Ascending aorta (tissue), 2 donors: ENCODE measurements at places on chromosomes 2 and 18.

- H3K27ac ChIP-seq = no peak overlapping the region
- DNase-seq = no peak
- H3K4me3 ChIP-seq = no peak overlapping the region
- no peaks in the 10 kb centered on the region for H3K27me3 ChIP-seq
These were observed 116.0 kb downstream of the CDC42EP3 start for GRCh38 chr2:37555457-37555856.

DNA sequence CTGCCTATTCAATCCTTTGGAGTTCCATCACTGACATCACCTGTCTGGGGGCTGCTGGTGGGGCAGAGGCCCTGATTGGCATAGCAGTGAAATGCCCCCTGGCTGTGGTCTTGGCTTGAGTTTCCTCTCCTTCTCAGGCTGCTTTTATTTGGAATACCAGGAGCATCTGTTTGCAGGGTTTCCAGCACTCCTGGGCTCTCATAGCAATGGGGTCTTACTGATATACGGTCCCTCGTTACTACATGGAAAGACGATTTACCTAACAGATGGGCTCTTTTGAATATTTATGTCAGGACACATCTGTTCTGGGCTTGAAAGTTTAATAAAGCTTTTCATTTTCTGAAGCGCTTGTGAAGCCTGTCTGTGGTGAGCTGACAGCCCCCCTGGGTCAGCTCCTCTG, 230.3 kb downstream of the SLC4A3 start:
- no peaks in the 10 kb centered on the region for H3K27me3 ChIP-seq
- H3K36me3 ChIP-seq = no peaks in the 10 kb centered on the region
- no peaks in the 10 kb centered on the region for H3K4me1 ChIP-seq

DNA sequence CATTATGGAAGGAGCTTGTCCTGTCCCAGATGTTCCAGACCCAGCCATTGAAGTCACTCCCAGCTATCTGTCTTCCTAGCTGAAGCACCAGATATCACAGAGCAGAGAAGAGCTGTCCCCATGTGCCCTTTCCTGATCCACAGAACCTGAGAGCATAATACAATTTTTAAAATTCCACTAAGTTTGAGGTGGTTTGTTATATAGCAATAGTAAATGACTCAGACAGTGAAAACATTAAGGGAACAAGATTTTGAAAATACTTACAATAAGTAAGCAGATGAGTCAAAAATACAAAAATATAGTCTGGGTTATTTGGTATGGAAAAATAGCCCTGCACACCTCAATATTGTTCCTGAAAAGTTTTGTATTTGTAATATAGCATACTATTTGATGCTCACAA, 85.8 kb upstream of the GLS start:
- H3K4me3 ChIP-seq = no peak overlapping the region
- DNase-seq = no peak
- H3K27me3 ChIP-seq = no peaks in the 10 kb centered on the region
- H3K27ac ChIP-seq = no peak overlapping the region
- H3K36me3 ChIP-seq = no peaks in the 10 kb centered on the region

DNA sequence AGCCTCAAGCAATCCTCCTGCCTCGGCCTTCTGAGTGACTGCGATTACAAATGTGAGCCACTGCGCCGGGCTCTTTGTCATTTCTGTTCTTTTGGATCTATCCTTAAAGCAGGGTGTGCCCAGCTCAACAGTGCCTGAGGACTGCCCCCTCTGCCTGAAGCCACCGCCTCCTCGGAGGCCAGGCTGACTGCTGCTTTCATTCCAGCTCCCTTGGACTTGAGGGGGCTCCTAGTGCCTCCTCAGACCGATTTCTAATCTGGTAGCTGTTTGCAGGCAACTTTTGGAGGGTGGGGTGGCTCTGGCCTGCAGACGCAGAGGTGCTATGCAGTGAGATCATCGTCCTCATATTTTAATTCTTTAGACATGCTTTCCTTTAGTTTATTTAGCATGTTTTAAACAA, 35.9 kb upstream of the KLF11 start:
- H3K27me3 ChIP-seq = no peaks in the 10 kb centered on the region
- no peak for DNase-seq
- H3K4me1 ChIP-seq = peaks cover 13% of the 10 kb centered on the region
- H3K36me3 ChIP-seq = no peaks in the 10 kb centered on the region
- no peak overlapping the region for H3K4me3 ChIP-seq
- peak overlapping the region; percentile 76 for H3K27ac ChIP-seq

DNA sequence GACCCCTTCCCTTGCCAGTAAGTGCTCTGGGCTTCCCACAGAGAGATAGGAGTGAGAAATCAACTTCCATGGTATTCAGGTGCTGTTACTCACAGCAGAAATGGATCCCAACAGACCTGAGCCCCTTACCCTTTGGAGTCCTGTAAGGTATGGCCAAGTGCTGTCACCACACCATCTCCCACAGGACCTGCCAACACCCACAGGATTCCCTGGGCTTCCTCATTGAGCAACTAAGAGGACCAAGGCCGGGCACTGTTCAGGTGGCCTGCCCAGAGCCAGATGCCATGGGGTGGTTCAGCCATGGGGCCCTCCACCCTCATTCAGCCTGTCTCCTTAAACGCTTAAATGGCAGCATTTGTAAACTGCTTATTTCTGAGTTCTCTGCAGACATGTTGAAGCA, 166.2 kb downstream of the TRIM43 start:
- H3K27me3 ChIP-seq = no peaks in the 10 kb centered on the region
- H3K4me3 ChIP-seq = no peak overlapping the region
- no peak overlapping the region for H3K27ac ChIP-seq
- DNase-seq = no peak
- no peaks in the 10 kb centered on the region for H3K4me1 ChIP-seq

GRCh38 chr2:88627055-88627855, at the start of gene EIF2AK3:
Gene EIF2AK3, minus strand, starts transcription at chr2:88627464. Its CDS starts 190 bp downstream, at chr2:88627274.
- peak; percentile 99 for DNase-seq
- H3K4me1 ChIP-seq = peaks cover 17% of the 10 kb centered on the region
- H3K27me3 ChIP-seq = no peaks in the 10 kb centered on the region
- H3K36me3 ChIP-seq = no peaks in the 10 kb centered on the region
- H3K27ac ChIP-seq = peak within 1 kb of the TSS; percentile 98

GRCh38 chr2:203242518-203242917, 3.7 kb downstream of the CYP20A1 start:
- no peaks in the 10 kb centered on the region for H3K27me3 ChIP-seq
- H3K36me3 ChIP-seq = peaks cover 33% of the 10 kb centered on the region
- no peaks in the 10 kb centered on the region for H3K4me1 ChIP-seq

DNA sequence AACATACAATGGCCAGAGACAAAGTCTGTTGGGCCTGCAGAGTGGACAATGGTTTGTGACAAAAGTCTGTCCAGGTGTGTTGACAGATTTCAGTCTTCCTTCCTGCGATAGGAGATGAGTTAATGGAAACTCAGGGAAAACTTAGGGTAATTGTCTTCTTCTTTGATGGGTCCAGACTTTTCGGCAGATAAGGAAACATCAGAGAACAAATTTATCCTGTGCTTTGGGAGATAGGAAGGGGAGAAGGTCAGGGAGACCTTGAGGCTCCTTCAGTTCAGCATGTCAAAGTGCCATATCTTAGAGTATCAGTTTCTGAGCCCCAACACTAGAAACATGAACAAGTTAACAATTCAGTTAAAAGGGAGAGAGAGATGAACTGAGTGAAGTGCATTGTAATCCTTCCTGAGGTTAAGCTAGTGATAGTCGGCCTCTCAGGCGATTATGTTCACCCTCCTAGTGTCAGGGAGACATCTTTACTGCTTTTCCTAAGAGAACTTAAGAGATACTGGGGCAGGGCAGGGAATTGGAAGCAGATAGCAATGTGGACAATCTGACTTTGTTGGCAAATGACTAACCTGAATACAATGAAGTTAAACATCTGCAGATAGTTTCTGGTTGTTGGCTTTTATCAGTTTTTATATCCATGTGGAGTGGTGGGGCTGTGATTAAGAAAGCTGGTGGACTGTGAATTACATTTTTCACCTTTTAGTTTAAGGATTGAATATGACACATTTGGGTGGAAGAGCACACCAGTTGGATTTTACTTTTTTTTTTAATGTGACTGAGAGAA, 248.8 kb upstream of the FN1 start:
- no peak overlapping the region for H3K4me3 ChIP-seq
- no peaks in the 10 kb centered on the region for H3K4me1 ChIP-seq
- no peaks in the 10 kb centered on the region for H3K36me3 ChIP-seq
- DNase-seq = no peak

DNA sequence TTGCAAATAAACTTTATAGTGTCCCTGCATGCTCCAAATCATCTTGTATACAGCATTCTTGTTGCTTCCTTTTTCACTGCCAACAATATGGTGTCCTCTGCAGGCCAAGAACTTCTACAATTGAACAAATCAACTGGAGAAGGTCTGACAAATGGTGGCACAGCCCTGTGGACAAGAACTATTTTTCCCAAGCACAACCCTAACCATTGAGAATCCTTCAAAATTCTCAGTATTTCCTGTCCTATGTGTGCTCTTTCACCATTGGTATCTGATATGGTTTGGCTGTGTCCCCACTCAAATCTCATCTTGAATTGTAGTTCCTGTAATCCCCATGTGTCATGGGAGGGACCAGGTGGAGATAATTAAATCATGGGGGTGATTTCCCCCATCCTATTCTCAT, 865.1 kb upstream of the ACVR2A start:
- no peak for DNase-seq
- H3K36me3 ChIP-seq = no peaks in the 10 kb centered on the region
- no peak overlapping the region for H3K4me3 ChIP-seq
- no peaks in the 10 kb centered on the region for H3K27me3 ChIP-seq
- no peak overlapping the region for H3K27ac ChIP-seq

DNA sequence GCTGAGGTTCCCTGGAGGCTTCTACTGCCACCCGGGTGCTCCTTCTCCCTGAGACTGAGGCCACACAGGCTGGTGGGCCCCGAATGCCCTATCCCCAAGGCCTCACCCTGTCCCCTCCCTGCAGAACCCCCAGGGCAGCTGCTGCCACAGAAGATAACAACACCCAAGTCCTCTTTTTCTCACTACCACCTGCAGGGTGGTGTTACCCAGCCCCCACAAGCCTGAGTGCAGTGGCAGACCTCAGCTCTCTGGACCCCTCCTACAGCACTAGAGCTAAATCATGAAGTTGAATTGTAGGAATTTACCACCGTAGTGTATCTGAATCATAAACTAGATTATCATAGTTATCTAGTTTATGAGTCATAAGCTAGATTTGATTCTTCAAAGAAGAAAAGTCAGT, 7.3 kb upstream of the CENPA start:
- H3K27ac ChIP-seq = no peak overlapping the region
- H3K4me3 ChIP-seq = no peak overlapping the region
- H3K36me3 ChIP-seq = peaks cover 73% of the 10 kb centered on the region
- no peak for DNase-seq

DNA sequence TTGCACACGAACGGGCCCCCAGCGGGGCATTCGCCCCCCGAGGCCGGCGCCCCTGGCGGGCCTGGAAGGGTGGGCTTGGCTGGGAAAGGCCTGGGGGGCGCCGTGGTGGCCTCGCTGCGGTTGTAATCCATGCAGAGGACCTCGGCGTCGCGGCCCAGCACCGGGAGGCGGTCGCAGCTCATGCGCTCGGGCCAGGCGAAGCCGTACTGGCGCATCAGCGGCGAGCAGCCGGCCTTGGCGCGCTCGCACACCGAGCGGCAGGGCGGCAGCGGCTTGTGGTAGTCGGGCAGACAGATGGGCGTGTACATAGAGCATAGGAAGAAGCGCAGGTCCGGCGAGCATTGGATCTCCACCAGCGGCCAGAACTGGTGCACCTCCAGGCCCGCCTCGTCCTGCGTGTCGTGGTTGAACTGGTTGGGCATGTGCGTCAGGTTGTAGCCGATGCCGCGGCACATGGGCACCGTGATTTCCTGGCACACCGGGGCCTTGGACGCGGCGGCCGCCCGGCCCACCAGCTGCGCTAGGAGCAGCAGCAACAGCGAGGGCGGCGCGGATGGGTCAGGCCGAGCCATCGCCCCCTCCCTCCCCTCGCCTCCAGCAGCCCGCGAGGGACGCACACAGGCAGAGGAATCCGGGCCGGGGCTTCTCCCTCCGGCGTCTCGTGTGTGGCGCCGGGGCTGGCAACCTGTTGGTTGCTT, 1.4 kb downstream of the FZD5 start:
- H3K27ac ChIP-seq = peak overlapping the region; percentile 61
- H3K4me1 ChIP-seq = peaks cover 9% of the 10 kb centered on the region
- H3K4me3 ChIP-seq = peak overlapping the region; percentile 83
- H3K36me3 ChIP-seq = peaks cover 5% of the 10 kb centered on the region
- DNase-seq = peak; percentile 68

DNA sequence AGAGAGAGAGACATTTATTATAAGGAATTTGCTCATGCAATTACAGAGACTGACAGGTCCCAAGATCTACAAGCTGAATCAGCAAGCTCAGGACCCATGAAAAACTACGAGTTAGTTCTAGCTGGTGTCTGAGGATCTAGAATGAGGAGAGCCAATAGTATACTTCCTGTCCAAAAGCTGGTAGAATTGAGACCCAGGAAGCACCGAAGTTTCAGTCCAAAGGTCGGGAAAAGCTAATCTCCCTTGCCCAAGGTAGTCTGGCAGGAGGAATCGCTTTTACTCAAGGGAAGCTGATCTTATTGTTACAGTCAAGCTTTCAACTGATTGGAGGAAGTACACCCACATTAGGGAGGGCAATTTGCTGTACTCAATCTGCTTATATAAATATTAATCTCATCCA, 389.6 kb downstream of the ADCYAP1 start:
- no peak overlapping the region for H3K4me3 ChIP-seq
- no peaks in the 10 kb centered on the region for H3K36me3 ChIP-seq
- H3K27me3 ChIP-seq = no peaks in the 10 kb centered on the region
- no peaks in the 10 kb centered on the region for H3K4me1 ChIP-seq
- no peak overlapping the region for H3K27ac ChIP-seq
- DNase-seq = no peak

- no peaks in the 10 kb centered on the region for H3K36me3 ChIP-seq
- H3K27me3 ChIP-seq = no peaks in the 10 kb centered on the region
- no peaks in the 10 kb centered on the region for H3K4me1 ChIP-seq
- no peak overlapping the region for H3K27ac ChIP-seq
These were observed 14.6 kb downstream of the NMUR1 start for GRCh38 chr2:231515603-231516002.

DNA sequence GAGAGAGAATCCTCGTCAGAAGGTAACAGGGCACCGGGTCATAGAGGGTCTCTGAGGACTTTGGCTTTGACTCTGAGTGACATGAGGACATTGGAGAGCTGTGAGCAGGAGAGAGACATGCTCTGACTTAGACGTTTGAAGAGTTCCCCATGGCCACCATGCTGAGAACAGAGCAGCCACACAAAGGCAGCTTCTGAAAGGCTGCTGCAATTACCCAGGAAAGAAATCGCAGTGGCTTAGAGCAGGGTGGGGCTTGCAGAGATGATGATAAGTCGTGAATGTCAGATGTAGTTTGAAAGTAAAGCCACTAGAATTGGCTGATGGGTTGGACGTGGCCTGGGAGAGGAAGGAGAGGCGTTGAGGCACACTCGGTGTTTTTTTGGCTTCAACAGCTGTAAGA, 79.0 kb downstream of the ZCCHC2 start:
- no peak for DNase-seq
- H3K4me1 ChIP-seq = no peaks in the 10 kb centered on the region
- no peaks in the 10 kb centered on the region for H3K36me3 ChIP-seq

- no peak for DNase-seq
- H3K4me3 ChIP-seq = no peak overlapping the region
- H3K36me3 ChIP-seq = no peaks in the 10 kb centered on the region
- H3K4me1 ChIP-seq = peaks cover 4% of the 10 kb centered on the region
- no peak overlapping the region for H3K27ac ChIP-seq
These were observed 1.8 kb downstream of the SCN9A start for GRCh38 chr2:166373951-166374350.
